SK-MEL-5 (cell line): ENCODE measurements at places on chromosomes 4 and X.

DNA sequence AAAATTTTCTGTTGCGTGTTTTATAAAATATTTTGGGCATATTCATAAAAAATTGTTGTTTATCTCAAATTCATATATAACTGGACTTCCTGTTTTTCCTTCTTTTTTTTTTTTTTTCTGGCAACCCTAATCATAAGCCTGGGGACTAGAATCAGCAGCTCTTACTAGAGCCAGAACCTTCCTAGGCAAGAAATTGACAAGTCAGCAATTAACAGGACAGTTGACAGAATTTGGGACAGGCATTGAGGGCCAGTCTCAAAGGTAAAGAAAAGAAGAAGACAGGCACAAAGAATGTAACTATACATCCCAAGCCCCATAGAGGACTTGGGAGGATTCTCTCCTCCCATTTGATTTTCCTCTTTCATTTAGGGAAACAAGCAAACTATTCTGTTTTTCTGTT lies 35.0 kb upstream of the HS3ST1 start:
- DNase-seq, result no peak

DNA sequence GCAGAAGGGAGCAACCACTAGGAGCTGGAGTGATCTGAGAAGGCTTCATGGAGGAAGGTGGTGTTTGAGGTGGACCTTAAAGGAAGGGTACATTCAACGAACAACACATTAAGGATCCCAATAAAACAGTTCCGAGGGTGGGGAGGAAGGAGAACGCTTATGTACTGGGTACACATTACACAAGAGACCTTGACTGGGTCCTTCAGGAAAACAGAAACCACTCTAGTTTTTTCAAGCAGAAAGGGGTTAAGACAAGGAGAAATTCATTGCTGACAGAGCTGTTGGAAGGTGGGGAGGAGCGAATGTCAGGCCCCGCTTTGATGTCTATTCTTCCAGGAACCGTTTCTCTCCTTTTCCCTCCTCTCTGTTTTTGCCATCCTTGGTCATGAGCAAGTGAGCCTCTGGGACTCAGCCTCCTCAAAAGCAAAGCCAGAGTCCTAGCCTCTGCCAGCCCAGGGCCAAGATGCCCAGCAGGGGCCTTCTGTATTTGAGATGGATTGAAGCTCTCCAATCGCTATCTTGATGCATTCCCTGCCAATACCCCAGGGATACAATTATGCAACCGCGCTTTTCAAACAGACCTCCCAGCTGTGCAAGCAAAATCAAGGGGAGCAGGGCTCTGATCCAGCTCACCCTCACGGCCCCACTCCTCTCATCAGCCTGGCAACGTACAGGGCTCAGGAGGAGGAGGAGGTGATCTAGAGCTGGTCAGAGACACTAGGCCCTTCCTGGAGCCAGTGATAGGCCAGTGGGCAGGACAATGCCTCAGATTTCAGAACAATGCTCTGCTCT lies 48.4 kb downstream of the ZBTB49 start:
- no peak for DNase-seq

GRCh38 chr4:86060341-86060740 lies 299.5 kb downstream of the MAPK10 start:
- no peak for DNase-seq

- no peak for DNase-seq
Observed at GRCh38 chrX:137052643-137053235, 18.9 kb upstream of the GPR101 start.

- DNase-seq, result no peak
Observed at GRCh38 chrX:34654696-34655490, 2.2 kb downstream of the TMEM47 start.

DNA sequence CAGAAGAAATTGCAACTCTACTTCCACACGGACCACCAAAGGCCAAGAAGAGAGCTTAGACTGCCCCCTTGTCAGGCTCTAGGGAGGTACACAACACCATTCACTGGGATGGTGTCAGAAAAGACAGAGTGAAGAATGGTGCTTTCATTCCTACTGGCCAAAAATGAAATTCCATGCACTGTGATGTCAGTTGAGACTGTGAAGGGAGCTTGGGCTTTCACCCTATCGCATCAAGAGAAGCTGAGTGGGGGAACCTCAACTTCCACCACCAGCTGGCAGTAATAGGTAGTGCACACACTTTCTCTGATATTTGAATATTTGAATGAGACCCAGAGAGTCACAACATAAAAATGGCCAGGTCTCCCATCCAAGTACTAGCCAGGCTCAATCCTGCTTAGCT lies 65.9 kb downstream of the ZNF711 start:
- peak; percentile 65 for DNase-seq

GRCh38 chrX:19958552-19959486 lies 32.0 kb downstream of the BCLAF3 start:
- no peak for DNase-seq

GRCh38 chr4:94256828-94257227 lies 49.2 kb downstream of the SMARCAD1 start:
- DNase-seq, result peak; percentile 27

- no peak for DNase-seq
Observed at GRCh38 chr4:60562334-60562733, 637.8 kb upstream of the ADGRL3 start.
